ENCODE measurements at places on chromosomes 4 and X.
A peak's percentile ranks its signal among the peaks of the same experiment; 100 is the strongest.

GRCh38 chr4:174365018-174365587 is 81.4 kb downstream of the CEP44 start:
- no peak for DNase-seq

DNA sequence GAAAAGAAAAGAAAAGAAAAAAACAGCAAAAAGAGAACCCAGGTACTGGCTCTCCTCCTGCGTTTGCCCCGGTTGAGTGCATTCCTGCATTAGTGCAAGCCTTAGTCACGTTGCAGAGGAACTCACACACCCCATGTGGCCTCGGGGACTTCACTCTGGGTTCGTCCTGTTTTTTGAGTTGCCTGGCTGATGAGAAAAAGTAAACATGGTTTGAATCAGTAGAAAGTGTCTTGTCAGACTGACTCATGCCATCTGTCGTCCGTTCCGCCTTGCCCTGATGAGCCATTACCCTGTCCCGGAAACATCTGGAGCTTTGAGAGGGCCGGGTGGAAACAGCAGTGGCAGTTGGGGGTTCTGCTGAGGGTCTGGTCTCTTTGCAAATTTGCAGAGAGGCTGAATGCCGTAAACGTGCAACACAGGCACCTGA is 16.3 kb downstream of the CD99 start:
- no peak for DNase-seq

DNA sequence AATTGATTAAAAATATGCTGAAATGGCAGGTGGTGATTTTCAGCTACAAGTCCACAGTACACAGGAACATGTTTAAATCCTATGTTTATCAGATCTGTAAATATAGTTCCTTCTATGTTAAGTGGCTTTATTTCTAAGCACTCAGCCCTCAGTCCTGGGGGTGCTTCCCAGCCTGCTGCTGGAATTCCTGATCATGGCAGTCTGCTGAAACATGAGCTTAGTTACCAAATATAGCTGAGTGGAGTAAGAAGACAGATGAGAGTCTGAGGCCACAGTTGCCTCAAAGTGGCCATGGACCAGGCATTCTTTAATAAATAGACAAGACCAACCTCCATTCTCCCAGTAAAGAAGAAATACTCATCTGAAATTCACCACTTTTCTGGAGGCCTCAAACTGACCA is 17.1 kb upstream of the DDX60 start:
- DNase-seq: no peak

- DNase-seq: no peak
These were observed 13.2 kb downstream of the DDX3X start for GRCh38 chrX:41347186-41347585.

- peak; percentile 26 for DNase-seq
These were observed 149.5 kb downstream of the DHRSX start for GRCh38 chrX:2351321-2351720.

DNA sequence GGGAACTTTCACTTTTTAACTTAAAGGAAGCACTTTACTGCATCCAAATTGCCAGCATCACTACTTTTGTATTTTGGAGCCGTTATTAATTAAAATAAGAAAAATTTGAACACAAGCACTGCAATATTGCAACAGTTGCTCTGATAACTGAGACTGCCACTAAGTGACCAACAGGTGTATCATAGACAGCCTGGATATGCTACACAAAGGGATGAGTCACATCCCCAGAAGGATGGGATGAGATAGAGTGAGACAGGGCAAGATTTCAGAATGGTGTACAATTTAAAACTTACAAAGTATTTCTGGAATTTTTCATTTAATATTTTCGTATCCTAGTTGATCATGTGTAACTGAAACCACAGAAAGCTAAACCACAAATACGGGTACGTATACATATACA is 204.1 kb downstream of the MAPK10 start:
- DNase-seq: no peak

- no peak for DNase-seq
These were observed 7.3 kb downstream of the SHOX start for GRCh38 chrX:637660-638481.

- DNase-seq: peak; percentile 55
These were observed 760 bp downstream of the TMEM165 start for GRCh38 chr4:55396308-55397125.

DNA sequence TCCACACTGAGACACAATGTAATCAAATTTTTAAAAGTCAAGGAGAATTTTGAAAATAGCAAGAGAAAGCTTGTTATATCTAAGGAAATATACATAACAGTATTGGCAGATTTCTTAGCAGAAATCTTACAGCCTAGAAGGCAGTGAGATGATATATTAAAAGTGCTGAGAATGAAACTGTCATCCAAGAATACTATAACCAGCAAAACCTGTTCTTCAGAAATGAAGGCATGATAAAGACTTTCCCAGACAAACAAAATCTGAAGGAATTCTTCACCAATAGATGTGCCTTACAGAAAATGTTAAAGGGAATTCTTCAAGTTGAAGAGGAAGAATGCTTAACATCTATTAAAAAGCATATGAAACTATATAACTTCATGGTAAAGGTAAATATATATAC is 73.6 kb downstream of the CPEB2 start:
- DNase-seq: no peak

- DNase-seq: peak; percentile 83
These were observed at the start of gene UNC5C for GRCh38 chr4:95548738-95549245. TSS of gene UNC5C (minus strand) at chr4:95548973.

DNA sequence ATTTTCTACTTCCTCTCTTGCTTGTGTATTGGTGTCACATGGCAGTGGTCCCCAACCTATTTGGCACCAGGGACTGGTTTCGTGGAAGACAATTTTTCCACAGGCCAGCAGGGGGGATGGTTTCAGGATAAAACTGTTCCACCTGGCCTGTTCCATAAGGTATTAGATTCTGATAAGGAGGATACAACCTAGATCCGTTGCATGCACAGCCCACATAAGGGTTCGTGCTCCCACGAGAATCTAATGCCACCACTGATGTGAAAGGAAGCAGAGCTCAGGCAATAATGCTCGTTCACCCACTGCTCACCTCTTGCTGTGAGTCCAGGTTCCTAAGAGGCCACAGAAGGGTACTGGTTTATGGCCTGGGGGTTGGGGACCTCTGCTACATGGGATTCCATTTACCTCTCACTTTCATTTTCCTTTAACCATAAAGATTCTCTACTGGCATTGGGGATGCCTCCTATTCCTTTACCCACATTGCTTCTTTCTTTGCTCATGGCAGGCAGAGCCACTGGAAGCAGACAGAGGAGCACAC is 38.1 kb downstream of the SEC31A start:
- no peak for DNase-seq

GRCh38 chr4:186445040-186445439 is 110.3 kb downstream of the MTNR1A start:
- DNase-seq: no peak

- peak; percentile 84 for DNase-seq
These were observed 11.2 kb upstream of the BCOR start for GRCh38 chrX:40108959-40109287.

- DNase-seq: no peak
These were observed 90.6 kb downstream of the SORBS2 start for GRCh38 chr4:185721190-185722028.

DNA sequence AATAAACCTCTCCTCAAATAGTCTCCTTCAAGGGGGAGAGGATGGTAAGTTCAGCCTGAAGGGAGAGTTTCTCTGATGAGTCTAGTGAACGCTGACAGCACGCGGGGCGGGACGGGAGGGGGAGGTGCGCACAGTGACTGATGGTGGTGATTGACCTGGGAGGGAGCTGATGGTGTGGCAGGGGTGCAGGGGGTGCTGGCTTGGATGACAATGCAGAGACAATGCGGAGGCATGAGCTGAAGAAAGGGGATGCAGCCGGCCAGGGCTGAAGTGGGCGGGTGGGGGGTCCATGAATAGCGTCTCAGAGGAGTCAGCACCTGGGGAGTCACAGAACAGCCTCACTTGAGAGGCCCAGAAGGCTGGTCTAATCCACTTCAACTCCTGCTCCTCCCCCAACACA is 142.5 kb upstream of the PJA1 start:
- DNase-seq: no peak

- no peak for DNase-seq
These were observed 1496.3 kb downstream of the PCDH7 start for GRCh38 chr4:32216502-32216901.

GRCh38 chrX:36443007-36443406 is 523.5 kb downstream of the CFAP47 start:
- DNase-seq: no peak

GRCh38 chr4:43224559-43224958 is 332.0 kb downstream of the GRXCR1 start:
- DNase-seq: no peak

DNA sequence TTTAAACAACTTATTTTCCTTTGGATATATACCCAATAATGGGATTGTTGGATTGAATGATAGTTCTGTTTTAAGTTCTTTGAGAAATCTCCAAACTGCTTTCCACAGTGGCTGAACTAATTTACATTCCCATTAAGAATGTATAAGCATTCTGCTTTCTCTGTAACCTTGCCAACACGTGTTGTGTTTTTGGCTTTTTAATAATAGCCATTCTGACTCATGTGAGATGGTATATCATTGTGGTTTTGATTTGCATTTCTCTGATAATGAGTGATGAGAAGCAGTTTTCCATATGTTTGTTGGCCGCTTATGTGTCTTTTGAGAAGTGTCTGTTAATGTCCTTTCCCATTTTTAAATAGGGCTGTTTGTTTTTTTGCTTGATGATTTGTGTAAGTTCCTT is 155.6 kb upstream of the PITX2 start:
- no peak for DNase-seq

GRCh38 chr4:47154816-47155370 is 123.5 kb downstream of the GABRB1 start:
- no peak for DNase-seq

DNA sequence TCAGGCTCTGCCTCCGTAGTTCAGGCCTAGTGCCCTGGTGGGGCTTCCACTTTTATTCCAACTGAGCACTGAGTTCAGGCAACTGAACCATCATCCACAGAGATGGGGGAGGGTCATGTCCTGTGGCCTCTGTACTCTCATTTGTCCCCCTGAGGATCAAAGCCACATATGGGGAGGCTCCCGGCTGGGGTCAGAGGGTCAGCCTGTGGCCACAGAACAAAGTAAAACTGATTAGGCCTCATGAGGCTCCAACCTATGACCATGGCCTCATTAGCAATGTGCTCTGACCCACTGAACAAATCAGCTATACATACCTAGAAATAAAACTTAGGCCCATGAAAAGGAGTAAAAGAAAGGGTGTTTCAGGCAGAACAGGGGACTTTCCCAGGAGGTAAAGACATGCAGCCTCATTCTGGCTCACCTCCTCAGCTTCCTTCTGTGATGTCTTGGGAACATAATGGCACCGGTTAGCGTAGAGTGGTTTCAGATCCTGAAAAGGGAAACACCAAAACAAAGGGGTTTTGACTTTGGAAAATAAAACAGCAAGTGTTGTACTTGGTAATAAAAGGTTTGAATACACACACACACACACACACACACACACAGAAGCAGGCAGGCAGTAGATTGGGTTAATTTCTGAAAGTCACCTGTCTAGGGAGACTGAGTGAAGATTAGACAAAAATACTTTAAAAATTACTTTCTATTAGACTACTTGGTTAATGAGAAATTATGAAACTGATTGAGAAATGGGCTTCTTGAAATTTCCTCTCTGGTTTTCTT is 24.3 kb downstream of the TMEM255A start:
- no peak for DNase-seq

DNA sequence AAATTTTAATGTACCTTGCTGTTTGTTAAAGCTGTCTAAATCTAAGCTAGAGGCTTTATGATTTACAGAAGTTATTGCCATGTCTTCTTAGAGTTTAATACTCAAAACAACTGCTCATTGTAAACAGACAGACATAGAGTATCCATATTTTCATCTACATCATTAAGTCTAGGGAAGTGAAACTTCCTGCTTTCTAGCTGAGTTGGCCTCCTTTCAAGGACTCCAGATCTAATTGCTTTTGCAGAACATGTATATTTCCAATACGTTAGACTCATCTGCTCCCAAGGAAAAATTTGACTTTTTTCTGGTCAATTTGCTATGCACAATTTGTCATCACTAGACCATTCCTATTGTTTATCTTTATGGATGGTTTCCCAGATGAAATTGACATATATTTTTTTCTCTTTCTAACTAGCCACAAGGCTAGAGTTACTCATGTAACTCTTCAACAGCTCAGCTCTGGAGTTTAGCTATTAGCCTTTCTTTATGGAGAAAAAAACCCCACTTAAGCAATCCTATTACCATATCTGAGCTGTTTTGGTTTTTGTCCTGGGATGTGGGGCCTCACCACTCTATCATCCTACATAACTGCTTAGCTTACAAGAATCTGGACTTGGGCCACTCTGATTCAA is 122.9 kb downstream of the PPA2 start:
- no peak for DNase-seq

DNA sequence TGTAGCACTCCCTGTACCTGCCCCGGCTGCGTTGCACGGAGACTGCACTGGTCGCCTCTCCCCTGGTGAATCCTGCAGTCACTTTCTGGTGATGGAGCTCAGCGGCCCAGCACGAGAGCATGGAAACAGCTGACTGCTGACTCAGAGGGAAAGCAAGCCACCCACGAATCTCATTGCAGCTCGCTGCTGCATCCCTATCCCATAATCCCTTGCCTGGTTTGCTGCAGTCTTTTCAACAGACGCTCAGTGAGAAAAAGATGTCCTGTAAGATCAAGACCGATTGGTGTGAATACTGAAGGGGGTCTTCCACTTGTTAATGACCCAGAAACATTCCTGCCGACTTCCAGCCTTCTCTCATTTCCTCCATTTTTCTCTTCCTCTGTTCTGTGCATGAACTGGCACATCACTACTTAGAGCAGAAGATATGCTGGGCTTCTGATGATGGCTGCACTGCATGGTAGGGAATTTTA is 52.9 kb downstream of the TRIM2 start:
- peak; percentile 51 for DNase-seq

DNA sequence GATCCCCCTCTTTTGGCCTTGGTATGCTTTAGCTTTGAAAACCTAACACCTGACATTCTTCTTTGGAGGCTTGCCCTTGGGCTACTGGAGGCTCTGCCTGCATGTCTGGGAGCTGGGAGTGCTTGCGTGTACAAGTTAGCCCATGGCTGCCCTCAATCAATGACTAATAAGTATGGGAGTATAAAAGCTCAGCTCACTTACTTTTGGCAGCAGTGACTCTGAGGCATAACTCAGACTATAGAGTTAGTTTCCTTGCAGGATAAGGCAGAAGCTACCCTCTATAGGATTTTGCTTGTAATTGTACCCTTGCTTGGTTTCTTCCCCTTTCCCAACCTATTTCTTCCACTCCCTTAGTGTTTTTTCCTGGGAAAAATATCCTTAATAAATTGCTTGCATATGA is 247.9 kb downstream of the PPP1R2C start:
- no peak for DNase-seq

- no peak for DNase-seq
These were observed 142.4 kb downstream of the ANXA5 start for GRCh38 chr4:121554382-121554781.

DNA sequence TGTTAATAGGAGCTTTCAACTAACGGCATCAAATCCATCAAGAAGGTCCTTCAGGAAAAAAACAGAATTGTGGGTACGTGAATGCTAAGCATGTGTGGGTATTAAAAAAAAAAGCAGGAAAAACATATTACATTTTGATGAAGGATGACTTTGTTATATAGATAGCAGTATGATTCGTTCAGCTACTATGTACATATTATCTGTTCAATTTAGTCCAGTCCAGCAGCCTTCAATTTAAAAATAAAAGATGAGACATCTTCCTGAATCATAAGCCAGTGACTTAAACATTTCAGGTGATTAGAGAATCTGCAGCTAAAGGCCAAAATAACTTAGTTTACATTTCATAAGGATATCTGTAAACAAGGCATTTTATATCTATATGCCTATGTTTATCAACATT is 63.4 kb downstream of the LCORL start:
- DNase-seq: no peak

GRCh38 chr4:129328162-129328561 is 232.2 kb downstream of the C4orf33 start:
- DNase-seq: no peak

- DNase-seq: no peak
These were observed 81.7 kb downstream of the EGF start for GRCh38 chr4:109994415-109994827.

Measured in uterus (tissue), 4 donors.